ENCODE measurements at places on chromosomes 12 and 14. TPM values are rescaled to one million over a fixed set of nuclear protein-coding genes. Genes with fewer than 3 reads are reported as not detected.
A peak's percentile ranks its signal among the peaks of the same experiment; 100 is the strongest.

- no peak for DNase-seq
- H3K4me1 ChIP-seq, result no peaks in the 10 kb centered on the region
- no peaks in the 10 kb centered on the region for H3K27me3 ChIP-seq
- no peaks in the 10 kb centered on the region for H3K36me3 ChIP-seq
- no peak overlapping the region for H3K4me3 ChIP-seq
These were observed 88.3 kb downstream of the FIGNL2 start for GRCh38 chr12:51760231-51760630.

GRCh38 chr14:35114036-35114435 lies 7.8 kb downstream of the PPP2R3C start:
- H3K27me3 ChIP-seq, result no peaks in the 10 kb centered on the region
- DNase-seq, result no peak
- no peak overlapping the region for H3K4me3 ChIP-seq
- peaks cover 6% of the 10 kb centered on the region for H3K4me1 ChIP-seq
- H3K27ac ChIP-seq, result no peak overlapping the region
- no peaks in the 10 kb centered on the region for H3K36me3 ChIP-seq

DNA sequence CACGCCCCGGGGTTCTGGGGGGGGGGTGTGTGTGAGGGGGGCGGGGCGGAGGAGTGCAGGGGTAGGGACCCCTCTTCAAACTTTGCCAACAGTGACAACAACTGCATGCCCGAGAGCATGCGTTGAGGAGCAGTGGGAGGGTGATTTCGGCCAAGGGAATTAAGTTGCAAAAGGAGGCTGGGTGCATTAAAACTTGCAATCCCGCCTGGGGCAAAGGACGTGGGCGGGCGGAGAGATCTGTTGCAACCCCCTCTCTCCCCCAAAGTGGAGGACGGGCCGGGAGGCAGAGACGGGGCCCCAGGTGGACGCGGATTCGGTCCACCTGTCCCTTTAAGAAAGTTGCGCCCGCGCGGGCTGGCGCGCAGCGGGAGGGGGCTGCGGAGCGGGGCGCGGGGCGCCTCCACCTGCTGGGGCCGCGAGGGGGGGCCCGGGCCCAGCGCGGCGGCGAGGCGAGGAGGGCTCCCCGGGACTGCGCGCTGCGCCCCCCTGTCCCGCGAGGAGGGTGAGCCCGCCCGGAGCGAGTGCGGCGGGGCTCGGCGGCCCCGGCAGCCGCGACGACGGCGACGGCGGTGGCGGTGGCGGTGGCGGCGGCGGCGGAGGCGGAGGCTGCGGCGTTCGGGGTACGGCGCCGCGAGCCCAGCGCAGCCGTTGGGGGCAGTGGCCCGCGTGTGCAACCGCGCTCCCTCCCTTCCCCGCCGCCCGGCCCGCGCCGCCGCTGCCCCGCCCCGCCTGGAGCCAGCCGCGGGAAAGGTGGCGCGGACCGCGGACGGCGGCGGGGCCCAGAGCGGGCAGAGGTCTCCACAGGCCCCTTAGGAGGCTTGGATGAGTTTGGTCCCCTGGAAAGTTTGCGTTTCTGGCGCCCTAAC lies 530 bp upstream of the FOXN4 start:
- no peak overlapping the region for H3K27ac ChIP-seq
- peak overlapping the region; percentile 59 for H3K4me3 ChIP-seq
- no peak for DNase-seq
- peaks cover 46% of the 10 kb centered on the region for H3K27me3 ChIP-seq
- H3K36me3 ChIP-seq, result no peaks in the 10 kb centered on the region

DNA sequence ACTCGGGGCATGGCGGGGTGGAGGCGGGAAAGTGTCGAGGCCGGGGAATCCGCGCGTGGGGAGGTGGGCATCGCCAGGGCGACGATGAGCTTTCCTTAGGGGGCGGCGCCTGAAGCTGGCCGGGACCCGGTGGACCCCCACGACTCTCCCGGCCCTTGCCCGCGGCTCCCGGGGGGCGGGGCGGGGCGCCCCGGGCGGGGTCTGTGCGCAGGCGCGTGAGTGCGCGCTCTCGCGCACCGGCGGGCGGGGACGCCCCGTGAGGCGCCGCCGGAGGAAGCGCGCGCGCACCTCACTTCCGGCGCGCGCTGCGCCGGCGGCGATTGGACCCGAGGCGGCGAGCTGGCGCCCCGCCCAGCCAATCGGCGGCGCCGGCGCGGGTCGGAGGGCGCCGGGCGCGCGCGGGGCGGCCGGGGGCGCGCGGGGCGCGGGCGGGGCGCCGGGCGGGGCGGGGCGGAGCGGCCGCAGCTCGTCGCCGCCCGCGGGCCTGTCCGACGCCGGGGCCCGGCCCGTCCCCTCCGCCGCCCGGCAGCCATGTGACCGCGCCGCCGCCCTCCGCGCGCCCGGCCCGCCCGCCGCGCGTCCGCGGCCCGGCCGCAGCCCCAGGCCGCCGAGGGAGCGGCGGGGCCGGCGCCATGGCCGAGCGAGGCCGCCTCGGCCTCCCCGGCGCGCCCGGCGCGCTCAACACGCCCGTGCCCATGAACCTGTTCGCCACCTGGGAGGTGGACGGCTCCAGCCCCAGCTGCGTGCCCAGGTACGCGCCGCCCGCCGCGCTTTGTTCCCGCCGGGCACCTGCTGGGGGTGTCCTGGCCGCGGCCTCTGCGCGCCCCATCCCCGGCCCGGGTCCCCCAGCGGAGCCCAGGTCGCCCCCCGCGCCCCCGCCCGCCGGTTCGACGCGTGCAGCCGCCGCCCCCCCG lies at the start of gene PACS2:
PACS2 (plus strand) TSS at position 462 of the 914 bp plus-strand sequence; CDS start at position 633, 171 bp downstream.
- peak within 1 kb of the TSS; percentile 92 for H3K27ac ChIP-seq
- H3K4me1 ChIP-seq, result peaks cover 44% of the 10 kb centered on the region
- no peaks in the 10 kb centered on the region for H3K36me3 ChIP-seq
- H3K4me3 ChIP-seq, result peak within 1 kb of the TSS; percentile 87
- no peaks in the 10 kb centered on the region for H3K27me3 ChIP-seq

Gene KRT1
- not detected for total RNA-seq
